ENCODE measurements at places on chromosomes 4 and X. TPM values are rescaled to one million over a fixed set of nuclear protein-coding genes. Genes with fewer than 3 reads are reported as not detected.

The SPP1 gene
- total RNA-seq, result 152 TPM

The BMX gene
- not detected for total RNA-seq

The VCX gene
- total RNA-seq, result not detected

The MGAT4D gene
- total RNA-seq, result not detected

The CSAG1 gene
- 0.25 TPM for total RNA-seq

The STX18 gene
- total RNA-seq, result 21.1 TPM

The HGFAC gene
- total RNA-seq, result 0.07 TPM

The STK26 gene
- 11.3 TPM for total RNA-seq

The MAOA gene
- total RNA-seq, result 0.61 TPM

The NDUFA1 gene
- total RNA-seq, result 317 TPM

Measured in A549 treated with GW870086 at 1 μM for 4 hours (cell line).